ENCODE measurements at places on chromosomes 12 and 14.
A peak's percentile ranks its signal among the peaks of the same experiment; 100 is the strongest.

GRCh38 chr14:23021889-23022442, 12.0 kb upstream of the C14orf93 start:
- H3K27me3 ChIP-seq, result no peaks in the 10 kb centered on the region
- H3K4me1 ChIP-seq, result peaks cover 60% of the 10 kb centered on the region
- H3K4me3 ChIP-seq, result peak overlapping the region; percentile 53
- DNase-seq, result no peak
- H3K27ac ChIP-seq, result peak overlapping the region; percentile 78

GRCh38 chr14:31083781-31084180, 57.6 kb upstream of the STRN3 start:
- no peaks in the 10 kb centered on the region for H3K27me3 ChIP-seq
- H3K4me1 ChIP-seq, result no peaks in the 10 kb centered on the region
- DNase-seq, result no peak
- no peaks in the 10 kb centered on the region for H3K36me3 ChIP-seq
- no peak overlapping the region for H3K27ac ChIP-seq
- H3K4me3 ChIP-seq, result no peak overlapping the region

- H3K27me3 ChIP-seq, result no peaks in the 10 kb centered on the region
- DNase-seq, result no peak
- no peaks in the 10 kb centered on the region for H3K36me3 ChIP-seq
- H3K4me1 ChIP-seq, result no peaks in the 10 kb centered on the region
- no peak overlapping the region for H3K27ac ChIP-seq
Observed at GRCh38 chr14:84760489-84761126, 769.3 kb upstream of the FLRT2 start.

- H3K4me3 ChIP-seq, result no peak overlapping the region
- H3K4me1 ChIP-seq, result no peaks in the 10 kb centered on the region
- peaks cover 30% of the 10 kb centered on the region for H3K36me3 ChIP-seq
- DNase-seq, result no peak
- H3K27ac ChIP-seq, result no peak overlapping the region
Observed at GRCh38 chr14:99454246-99454645, 26.4 kb downstream of the SETD3 start.

DNA sequence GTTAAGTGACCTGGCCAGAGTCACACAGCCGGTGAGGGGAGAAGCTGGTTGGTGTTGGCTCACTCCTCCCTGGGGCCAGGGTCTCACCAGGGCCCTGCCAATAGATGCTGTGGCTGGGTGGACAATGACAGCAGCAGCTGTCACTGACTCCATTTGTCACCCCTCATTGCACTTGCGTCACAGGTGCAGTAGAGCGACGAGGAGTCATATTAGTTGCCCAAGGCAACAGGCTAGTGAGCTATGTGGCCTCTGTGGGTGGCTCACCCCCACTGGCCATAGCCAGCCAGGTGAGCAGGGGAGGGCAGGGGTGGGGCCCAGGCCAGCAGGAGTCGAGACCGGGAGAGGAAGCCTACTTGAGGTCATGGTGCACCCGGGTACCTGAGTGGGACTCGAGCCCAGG, 9.7 kb downstream of the SLC25A47 start:
- no peak overlapping the region for H3K4me3 ChIP-seq
- H3K4me1 ChIP-seq, result peaks cover 12% of the 10 kb centered on the region
- no peak overlapping the region for H3K27ac ChIP-seq
- H3K36me3 ChIP-seq, result peaks cover 35% of the 10 kb centered on the region
- H3K27me3 ChIP-seq, result no peaks in the 10 kb centered on the region

- H3K36me3 ChIP-seq, result peaks cover 1% of the 10 kb centered on the region
- no peaks in the 10 kb centered on the region for H3K4me1 ChIP-seq
- no peak for DNase-seq
- no peaks in the 10 kb centered on the region for H3K27me3 ChIP-seq
Observed at GRCh38 chr14:68644101-68644500, 148.8 kb downstream of the ZFP36L1 start.

DNA sequence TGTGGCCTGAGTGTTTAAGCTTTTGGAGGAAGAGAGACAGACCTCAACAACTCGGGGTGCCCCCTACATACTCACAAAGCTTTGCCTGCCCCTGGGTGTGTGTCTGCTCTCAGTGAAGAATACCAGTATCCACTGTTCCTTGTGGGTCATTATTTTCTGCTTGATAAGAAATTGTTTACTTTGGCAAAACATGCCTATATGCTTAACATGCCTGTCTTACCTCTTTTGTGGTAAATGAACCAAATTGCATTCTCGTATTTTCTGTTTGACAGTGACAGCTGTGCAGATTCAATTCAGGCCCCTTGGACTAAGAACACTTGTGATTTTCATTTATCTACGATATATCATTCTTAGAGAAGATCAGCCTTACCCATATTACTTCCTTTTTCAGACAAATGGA, 50.6 kb upstream of the REP15 start:
- no peaks in the 10 kb centered on the region for H3K36me3 ChIP-seq
- no peaks in the 10 kb centered on the region for H3K4me1 ChIP-seq
- no peak overlapping the region for H3K4me3 ChIP-seq
- no peak for DNase-seq
- no peak overlapping the region for H3K27ac ChIP-seq
- H3K27me3 ChIP-seq, result no peaks in the 10 kb centered on the region

- no peaks in the 10 kb centered on the region for H3K4me1 ChIP-seq
- DNase-seq, result no peak
- no peak overlapping the region for H3K4me3 ChIP-seq
- H3K27ac ChIP-seq, result no peak overlapping the region
Observed at GRCh38 chr12:115820656-115821055, 456.8 kb downstream of the MED13L start.

DNA sequence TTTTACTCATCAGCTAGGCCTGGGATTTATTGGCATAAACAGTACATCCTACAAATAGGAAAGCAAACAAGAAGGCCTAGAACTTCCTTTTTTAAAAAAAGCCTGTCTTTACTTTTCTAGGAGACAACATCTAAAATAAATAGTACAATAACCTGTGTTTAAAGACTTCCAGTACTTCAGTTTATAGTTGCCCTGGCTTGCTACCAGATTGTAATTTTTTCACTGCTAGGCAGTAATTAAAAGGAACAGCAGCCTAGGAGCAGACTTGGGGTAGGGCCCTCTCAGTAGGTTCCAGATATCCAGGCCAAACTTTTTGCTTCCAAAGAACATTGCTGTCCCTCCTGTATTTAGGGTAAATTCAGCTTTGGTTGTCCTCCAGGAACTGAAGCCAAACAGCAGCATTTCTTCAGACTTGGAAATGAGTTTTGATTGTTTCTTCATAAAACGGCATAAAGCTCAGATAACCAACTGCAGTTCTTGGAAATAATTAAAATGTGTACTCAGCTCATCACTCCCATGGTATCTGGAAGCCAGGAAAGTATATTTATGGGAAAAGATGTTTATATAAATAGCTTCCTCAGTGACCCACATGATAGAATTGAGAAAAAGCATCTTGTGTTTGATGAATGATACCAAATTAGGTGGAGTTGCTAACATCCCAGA, 61.7 kb downstream of the PPP1R36 start:
- no peak for DNase-seq
- no peak overlapping the region for H3K4me3 ChIP-seq
- no peak overlapping the region for H3K27ac ChIP-seq
- H3K36me3 ChIP-seq, result no peaks in the 10 kb centered on the region

GRCh38 chr12:3133405-3133783, 56.2 kb downstream of the TSPAN9 start:
- H3K36me3 ChIP-seq, result no peaks in the 10 kb centered on the region
- H3K27me3 ChIP-seq, result peaks cover 56% of the 10 kb centered on the region
- H3K4me3 ChIP-seq, result no peak overlapping the region
- no peak overlapping the region for H3K27ac ChIP-seq
- H3K4me1 ChIP-seq, result peaks cover 20% of the 10 kb centered on the region
- DNase-seq, result no peak

GRCh38 chr12:85948340-85948739, 74.2 kb downstream of the NTS start:
- H3K4me1 ChIP-seq, result no peaks in the 10 kb centered on the region
- no peak for DNase-seq
- no peak overlapping the region for H3K27ac ChIP-seq
- H3K36me3 ChIP-seq, result no peaks in the 10 kb centered on the region
- H3K27me3 ChIP-seq, result no peaks in the 10 kb centered on the region

DNA sequence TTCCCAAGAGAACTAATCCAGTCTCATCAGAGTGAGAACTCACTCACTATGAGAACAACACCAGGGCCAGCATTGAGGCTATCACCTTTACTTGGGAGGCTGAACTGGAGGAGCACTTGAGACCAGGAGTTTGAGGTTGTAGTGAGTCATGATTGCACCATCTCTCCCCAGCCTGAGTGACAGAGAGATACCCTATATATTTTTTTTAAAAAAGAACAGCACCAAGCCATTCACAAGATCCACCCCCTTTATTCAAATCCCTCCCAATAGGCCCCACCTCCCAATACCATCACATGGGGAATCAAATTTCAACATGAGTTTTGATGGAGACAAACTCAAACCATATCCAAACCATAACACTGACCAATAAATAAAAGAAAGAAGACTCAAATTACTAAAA, 3.7 kb upstream of the TMX1 start:
- no peak overlapping the region for H3K4me3 ChIP-seq
- H3K36me3 ChIP-seq, result peaks cover under 1% of the 10 kb centered on the region
- DNase-seq, result peak; percentile 45
- no peak overlapping the region for H3K27ac ChIP-seq

DNA sequence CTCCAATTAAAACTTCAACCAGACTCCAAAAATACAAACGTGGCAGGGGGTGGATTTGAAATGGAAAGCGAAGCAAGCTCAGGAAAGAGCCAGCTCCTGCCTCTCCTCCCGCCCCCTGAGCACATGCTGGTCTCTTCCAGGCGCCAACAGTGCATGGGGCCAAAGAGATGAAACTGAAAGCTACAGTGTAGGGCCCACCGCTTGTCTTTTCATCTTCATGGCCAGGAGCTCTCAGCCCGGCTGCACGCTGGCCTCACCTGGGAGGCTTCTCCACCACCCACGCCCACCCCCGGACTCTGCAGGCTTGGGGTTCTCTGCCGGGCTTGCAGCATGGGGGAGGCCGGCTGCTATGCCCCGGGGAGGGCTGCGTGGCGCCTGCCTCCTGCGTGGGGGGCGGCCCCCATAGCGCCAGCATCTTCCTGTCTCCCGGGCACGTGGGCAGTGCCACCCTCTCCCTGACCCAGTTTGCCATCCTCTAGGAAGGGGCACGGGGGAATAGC, 2.0 kb downstream of the RIMBP2 start:
- no peak overlapping the region for H3K4me3 ChIP-seq
- no peak overlapping the region for H3K27ac ChIP-seq

GRCh38 chr12:26090836-26091510, 33.9 kb downstream of the BHLHE41 start:
- no peak overlapping the region for H3K27ac ChIP-seq
- no peaks in the 10 kb centered on the region for H3K36me3 ChIP-seq
- H3K4me3 ChIP-seq, result no peak overlapping the region
- H3K4me1 ChIP-seq, result no peaks in the 10 kb centered on the region
- no peaks in the 10 kb centered on the region for H3K27me3 ChIP-seq

GRCh38 chr12:48862760-48863159, 2.9 kb downstream of the RND1 start:
- H3K27ac ChIP-seq, result no peak overlapping the region
- H3K36me3 ChIP-seq, result peaks cover 5% of the 10 kb centered on the region
- no peak overlapping the region for H3K4me3 ChIP-seq

- H3K4me1 ChIP-seq, result peaks cover 43% of the 10 kb centered on the region
- no peak overlapping the region for H3K27ac ChIP-seq
- no peak overlapping the region for H3K4me3 ChIP-seq
Observed at GRCh38 chr14:54480830-54481562, 7.8 kb downstream of the GMFB start.

DNA sequence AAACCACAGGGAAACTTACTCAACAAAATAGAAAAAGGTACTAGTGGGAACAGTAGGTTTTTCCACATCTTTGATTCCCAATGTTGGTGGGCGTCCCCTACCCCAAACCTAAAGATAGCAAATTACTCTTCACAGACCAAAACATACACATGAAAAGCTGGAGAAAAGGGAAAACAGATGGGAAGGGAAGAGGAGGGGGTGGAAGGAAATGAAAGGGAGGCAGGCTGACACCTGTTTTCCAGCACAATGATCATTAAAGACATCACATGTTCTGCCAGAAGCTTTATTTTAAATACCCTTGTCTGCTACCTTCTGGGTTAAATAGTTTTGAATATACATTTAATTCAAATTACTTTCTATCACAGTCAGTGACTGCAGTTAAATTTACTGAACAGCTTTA, 1617.9 kb upstream of the SEL1L start:
- H3K4me1 ChIP-seq, result no peaks in the 10 kb centered on the region
- H3K36me3 ChIP-seq, result no peaks in the 10 kb centered on the region
- H3K27me3 ChIP-seq, result no peaks in the 10 kb centered on the region
- no peak for DNase-seq
- H3K27ac ChIP-seq, result no peak overlapping the region

DNA sequence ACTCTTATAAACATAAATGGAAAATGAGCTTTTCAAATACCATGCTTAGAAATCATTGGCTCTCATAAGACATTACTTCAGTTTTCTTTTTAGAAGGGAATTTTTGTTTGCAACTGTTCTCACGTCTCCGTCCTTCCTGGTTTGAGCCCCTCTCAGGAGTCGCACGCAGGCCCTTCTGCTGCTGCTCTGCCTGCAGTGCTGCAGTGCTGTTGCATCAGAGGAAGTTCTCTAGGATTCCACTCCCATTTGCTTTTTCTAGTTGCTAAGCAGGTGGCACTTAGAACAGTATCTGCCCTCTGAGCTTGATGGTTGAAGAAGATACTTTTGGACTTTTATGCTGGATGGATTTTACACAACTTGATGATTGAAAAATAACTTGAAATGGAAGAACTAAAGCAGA, 70.8 kb downstream of the SCN8A start:
- no peaks in the 10 kb centered on the region for H3K36me3 ChIP-seq
- no peaks in the 10 kb centered on the region for H3K4me1 ChIP-seq
- no peak overlapping the region for H3K27ac ChIP-seq
- no peak overlapping the region for H3K4me3 ChIP-seq

DNA sequence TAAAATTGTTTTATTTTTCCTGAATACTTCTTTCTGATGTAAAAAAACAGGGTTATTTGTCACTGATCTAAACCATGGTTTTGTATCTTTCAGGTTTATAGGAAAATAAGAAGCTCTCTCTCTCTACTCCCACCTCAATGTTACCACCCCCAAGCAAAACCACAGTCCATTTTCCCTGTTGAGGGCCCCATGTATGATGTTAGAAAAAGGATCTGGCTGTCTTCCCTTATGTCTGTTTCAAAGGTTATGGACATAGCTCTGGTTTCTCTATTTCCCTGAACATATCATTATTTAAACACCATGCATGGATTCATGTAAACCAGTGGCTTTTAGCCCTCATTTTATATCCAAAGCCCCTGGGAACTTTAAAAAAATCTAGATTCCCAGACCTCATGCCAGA, 649.0 kb upstream of the TBX3 start:
- no peak overlapping the region for H3K27ac ChIP-seq
- no peak overlapping the region for H3K4me3 ChIP-seq
- no peaks in the 10 kb centered on the region for H3K36me3 ChIP-seq
- H3K4me1 ChIP-seq, result no peaks in the 10 kb centered on the region
- DNase-seq, result no peak
- H3K27me3 ChIP-seq, result peaks cover 3% of the 10 kb centered on the region

DNA sequence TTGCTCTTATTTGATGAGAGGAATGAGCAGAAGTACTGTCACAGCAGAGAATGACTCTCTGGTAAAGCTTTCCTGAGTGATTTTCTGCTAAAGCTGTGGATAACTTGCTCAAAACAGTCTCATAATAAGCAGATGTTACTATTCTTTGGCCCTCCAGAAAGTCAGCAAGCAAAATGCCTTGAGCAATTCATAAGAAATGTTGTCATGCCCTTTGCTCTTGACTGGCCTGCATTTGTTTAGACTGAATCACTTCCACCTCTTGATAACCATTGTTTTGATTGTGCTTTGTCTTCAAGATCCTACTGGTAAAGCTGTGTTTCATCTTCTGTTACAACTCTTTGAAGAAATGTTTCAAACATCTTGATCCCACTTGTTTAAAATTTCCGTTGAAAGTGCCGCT, 457.9 kb upstream of the FOXG1 start:
- no peaks in the 10 kb centered on the region for H3K4me1 ChIP-seq
- DNase-seq, result no peak
- H3K4me3 ChIP-seq, result no peak overlapping the region
- H3K27me3 ChIP-seq, result no peaks in the 10 kb centered on the region

All from activated naive CD4-positive, alpha-beta T cell treated with anti-CD3 and anti-CD28 coated beads for 36 hours (primary cell).